ENCODE measurements at places on chromosomes 5 and 9.

DNA sequence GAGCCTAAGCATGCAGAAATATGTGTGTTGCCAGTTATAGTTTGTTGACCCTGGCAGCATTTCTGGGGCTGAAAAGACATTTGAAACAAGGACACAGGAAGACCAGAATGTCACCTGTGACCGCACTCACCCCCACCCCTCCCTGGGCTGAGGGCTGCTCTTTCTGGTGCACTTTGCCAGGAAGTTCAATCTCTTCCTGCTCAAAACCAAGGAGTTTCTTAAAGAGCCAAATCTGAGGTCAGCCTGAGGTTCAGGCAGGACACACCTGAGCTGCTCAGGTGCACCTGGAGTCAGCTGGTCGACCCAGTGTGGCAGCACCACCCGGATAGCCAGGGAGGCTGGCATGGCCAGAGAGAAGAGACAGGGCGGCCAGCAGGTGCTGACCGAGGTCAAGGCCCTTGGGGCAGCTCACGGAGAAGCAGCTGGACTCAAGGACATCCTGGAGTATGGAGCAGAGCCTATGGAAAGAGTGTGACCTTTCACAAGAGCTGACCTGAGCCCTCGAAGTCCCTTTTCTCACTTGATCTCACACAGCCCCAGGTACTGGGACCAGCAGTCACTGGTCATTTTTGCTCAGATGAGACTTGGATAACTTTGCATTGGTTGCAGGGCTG is 376.9 kb upstream of the IRX4 start:
- DNase-seq: no peak

DNA sequence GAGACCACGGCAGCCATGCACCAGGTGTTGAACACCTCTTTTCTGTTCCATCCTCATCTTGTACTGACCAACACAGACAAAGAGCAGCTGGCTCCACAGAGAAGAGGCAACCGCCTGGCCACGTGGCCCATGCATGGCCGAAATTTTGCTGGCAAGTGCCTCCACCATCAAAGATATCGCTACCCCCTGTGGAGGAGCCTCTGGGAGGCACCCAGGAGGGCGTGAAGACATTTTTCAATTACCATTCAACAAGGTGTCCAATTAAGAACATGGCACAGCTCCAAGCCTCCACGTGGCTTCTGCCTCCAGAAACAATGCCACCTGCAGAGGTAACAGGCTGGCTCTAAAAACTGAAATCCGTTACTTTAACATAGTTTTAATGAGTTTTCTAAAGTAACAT is 54.4 kb upstream of the CKS2 start:
- no peak for DNase-seq

DNA sequence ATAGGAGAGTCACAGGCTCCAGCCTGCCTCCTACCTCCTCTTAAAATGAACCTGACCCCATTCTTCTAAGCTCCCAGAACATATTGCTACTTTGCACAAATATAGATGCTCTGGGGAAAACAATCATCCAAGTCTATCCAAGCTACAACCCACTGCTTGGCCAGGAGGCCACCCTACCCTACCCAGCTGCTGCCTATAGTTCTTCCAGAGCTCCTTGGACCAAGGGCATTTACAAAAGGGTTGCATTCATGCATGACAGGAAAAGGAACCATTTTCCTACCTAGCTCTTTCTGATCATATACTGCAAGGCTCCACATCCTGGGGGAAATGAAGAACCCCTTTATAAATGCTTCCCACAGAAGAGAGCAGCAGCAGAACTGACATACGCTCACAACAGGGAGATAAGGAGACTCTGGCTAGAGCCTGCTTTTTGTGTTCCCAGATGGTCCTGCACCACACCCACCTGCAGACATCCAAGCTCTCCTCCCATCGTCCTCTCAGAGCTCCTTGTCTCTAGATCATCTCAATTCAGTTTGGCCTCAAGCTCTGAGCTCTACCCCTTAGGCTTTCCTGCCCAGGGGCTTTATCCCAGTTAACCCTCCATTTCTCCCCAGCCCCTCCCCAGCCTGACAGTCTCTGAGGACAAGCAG is 185.5 kb downstream of the SPOCK1 start:
- DNase-seq: no peak

- no peak for DNase-seq
Observed at GRCh38 chr9:125732562-125732961, 14.6 kb upstream of the PBX3 start.

DNA sequence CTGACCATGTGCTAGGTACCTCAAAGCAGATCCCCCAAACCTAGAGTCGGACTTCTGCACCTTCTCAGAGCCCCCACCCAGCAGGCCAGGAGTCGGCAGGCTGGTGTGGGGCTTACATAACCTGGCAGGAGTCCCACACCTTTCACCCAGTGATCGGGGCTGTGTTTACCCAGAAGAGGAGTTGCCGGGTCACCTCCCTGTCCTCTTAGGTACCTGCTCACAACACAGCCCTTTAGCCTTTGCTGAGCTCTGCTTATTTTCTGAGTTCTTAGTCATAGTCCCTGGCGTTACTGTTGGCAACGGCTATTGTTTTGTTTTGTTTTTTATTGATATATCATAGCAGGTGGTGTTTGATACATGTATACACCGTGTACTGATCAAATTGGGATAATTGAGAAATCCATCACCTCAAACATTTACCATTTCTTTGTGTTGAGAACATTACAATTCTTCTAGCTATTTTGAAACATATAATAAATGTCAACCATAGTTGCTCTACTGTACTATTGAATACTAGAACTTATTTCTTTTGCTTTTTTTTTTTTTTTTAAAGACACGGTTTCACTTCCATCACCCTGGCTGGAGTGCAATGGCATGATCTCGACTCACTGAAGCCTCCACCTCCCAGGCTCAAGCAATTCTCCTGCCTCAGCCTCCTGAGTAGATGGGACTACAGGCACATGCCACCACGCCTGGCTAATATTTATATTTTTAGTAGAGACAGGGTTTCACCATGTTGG is 10.4 kb upstream of the EEIG1 start:
- DNase-seq: peak; percentile 94

DNA sequence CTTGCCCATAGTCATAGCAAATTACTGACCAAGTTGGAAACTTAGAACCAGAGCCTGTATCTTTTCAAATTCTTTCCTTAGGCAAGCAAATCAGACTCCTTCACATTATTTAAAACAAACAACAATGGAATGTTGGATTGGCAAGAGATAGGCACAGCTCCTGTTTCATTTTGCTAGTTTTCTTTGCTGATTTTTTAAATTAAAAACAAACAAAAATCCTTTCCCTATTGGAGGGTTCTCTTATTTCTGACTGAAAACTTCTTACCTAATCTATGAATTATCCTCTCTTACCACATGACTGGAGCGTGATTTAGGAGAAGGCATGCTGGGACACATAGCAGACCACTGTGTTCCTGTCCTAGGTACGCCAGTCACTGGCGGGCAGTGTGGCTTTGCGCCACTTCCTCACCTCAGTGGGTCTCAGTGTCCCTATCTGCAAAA is 63.0 kb downstream of the TTC39B start:
- DNase-seq: no peak

Measured in left lobe of liver (tissue), 2 donors.